ENCODE measurements at places on chromosomes 2 and 18.

DNA sequence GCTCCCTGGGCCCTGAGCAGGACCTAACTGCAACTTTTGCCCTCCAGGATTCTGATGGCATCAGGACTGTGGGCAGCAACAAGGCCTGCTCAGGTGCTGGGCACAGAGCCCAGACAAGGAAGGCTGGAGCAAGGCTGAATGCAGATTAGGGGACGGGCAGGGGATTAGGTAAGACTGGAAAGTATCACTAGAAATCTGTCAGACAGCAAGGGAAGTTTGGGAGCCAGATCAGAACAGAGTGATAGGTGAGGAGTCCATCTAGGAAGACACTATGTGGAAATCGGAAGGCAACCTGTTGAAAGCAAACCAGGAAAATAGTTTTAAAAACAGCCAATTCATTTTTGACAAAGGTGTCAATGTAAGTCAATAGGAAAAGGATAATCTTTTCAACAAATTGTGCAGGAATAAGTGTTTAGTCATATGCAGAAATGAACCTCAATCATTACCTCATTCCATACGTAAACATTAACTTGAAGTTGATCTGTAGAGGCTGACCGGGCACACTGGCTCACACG is 56.4 kb upstream of the STPG4 start:
- DNase-seq = no peak

DNA sequence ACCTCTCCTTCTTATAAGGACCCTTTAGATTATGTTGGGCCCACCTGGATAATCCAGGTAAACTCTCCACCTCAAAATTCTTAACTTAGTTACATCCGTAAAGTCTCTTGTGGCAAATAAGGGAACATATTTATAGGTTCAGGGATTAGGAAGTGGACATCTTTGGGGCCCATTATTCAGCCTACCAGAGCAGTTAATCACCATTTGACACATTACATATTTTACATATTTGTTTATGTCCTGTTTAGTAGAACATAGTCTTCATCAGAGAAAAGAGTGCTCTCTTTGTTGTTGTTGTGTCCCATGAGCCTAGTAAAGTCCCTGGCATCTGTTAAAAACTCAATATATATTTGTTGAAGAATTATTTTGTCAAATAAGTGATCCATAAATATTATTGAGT is 134.0 kb upstream of the SPATS2L start:
- DNase-seq = no peak

- no peak for DNase-seq
Observed at GRCh38 chr2:44950646-44951045, 9.1 kb downstream of the SIX3 start.

GRCh38 chr2:74444498-74445318 is 3.0 kb upstream of the RTKN start:
- no peak for DNase-seq

DNA sequence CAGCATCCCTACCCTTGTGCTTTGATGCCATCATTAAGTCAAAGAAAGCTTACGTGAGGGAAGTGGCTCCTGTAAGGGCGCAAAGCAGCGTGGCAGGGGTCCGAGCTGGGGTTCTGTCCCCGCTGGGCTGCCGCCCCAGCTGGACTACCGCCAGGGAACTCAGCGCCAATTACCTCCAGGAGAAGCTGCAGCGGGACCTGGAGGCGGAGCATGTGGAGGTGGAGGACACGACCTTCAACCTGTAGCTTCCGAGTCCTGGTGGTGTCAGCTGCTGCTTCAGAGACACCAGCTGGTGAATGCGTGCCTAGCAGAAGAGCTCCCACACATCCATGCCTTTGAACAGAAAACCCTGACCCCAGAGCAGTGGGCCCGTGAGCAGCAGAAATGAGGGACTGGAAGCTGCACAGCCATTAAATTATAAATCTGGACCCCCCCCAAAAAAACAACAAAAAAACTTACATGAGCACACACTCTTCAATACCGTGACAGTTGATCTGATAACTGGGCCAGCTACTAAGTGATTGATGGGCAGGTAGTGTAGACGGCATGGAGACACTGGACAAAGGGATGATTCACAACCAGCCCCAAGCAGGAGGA is 20.1 kb upstream of the YES1 start:
- no peak for DNase-seq

DNA sequence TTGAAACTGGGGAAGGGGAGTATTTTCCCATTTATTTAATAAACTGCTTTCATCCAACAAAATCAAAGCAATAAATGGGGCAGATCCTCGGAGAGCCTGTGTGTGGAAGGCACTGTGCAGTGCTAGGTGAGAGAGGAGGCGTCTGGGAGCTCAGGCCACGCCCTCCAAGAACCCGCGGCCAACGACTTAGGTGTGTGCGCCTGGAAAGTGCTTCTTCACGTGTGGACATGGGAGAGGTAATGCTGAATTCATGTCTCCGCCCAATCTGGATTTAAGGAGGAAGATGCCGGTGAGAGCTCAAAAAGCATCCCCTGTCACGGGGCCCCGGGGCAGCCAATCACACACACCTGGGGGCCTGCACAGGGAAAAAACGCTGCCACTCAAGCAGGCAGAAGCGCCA is 77.4 kb downstream of the HDAC4 start:
- no peak for DNase-seq

- DNase-seq = no peak
Observed at GRCh38 chr2:60557486-60557864, 4.0 kb upstream of the BCL11A start.

- no peak for DNase-seq
Observed at GRCh38 chr18:22981274-22982133, 48.4 kb downstream of the RBBP8 start.

DNA sequence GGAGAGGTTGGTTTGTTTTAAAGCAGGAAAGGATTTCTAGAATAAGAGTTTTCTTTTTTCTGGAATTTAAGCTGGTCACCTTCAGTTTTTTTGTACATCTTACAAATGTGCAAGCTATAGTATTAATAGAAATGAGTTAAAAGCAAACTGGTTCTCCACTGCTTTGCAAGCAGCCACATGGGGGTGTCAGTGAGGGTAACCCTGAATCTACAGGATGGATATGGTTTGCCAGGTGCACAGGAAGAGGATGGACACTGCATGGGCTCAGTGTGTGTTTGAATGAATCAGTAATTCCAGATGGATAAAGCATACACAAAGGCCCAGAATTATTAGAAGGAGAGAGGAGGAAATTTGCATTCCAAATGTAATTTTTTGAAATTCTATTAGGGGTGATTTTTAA is 89.0 kb downstream of the MAPRE2 start:
- DNase-seq = no peak

DNA sequence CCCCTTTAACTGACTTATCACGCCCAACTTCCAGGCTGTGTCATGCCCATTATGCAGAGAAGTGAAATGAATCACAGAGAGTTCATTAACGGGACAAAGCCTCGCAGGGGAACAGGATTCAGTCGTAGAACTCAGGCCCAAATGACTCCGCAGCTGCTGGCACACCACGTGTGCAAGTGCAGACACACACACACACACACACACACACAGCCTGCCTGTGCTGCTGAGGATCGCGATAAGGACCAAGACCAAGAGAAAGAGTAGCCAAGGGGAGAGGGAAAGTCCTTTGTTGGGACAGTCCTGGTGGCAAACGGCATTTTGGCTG is 90.0 kb upstream of the TAF1B start:
- no peak for DNase-seq

GRCh38 chr2:150204451-150204850 is 283.0 kb downstream of the RND3 start:
- no peak for DNase-seq

- no peak for DNase-seq
Observed at GRCh38 chr2:63347361-63347760, 240.9 kb downstream of the WDPCP start.

GRCh38 chr2:43450617-43451016 is 145.2 kb downstream of the THADA start:
- DNase-seq = no peak

- DNase-seq = no peak
Observed at GRCh38 chr2:223711596-223712326, 109.6 kb upstream of the SCG2 start.

DNA sequence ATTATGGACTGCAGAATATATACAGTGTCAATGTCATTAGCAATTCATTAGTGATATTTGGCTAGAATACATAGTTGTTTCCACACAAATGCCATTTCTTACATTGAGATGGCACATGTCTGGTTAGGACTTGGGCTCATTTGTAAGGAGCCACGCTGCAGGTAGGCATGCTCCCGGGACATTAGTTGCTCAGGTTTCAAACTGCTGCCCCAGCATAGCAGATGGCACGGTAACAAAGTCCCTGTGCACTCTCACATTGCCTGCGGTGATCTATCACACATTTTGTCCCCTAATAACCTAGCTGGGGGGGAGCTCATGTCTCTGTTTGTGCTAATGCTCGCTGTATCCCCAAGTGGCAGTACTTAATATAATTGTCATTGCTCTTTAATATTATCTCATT is 185.1 kb downstream of the NEDD4L start:
- DNase-seq = no peak

DNA sequence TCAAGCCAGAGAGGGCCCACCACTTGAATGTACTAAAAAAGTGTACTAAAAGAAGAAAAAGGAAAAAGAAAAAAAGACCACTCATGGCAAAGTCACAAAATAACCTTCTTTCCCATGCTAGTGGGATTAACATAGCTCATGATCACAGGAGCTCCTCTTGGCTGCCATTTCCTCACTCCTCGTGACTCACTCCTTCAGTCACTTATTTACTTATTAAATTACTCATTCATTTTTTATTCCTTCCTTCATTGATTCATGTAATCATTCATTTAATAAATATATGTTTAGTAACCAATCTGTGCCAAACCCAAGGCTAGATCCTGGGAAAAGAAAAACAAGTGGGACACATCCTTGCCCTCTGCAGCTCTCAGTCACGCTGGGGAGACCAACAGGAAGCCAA is 300.5 kb downstream of the INSIG2 start:
- no peak for DNase-seq

DNA sequence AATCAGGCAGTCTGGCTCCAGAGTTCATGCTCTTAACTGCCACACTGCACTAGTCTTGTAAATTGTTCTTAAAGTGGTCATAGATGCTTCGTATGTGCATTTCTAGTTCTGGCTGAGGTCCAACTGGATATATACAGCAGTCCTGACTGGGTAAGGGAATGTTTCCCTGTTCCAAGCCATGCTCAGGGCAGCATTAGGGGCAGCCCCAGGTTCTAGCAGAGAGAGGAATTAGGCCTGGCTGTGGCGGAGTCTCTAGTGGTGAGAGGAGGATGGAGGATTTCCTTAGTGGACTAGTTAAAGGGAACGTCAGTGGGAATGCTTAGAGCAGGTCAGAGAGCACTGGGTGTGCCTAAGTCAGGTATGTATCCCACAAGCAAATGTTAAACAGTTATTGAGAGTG is 28.0 kb downstream of the UBE2E3 start:
- DNase-seq = no peak

GRCh38 chr2:12163866-12164265 is 417.4 kb downstream of the LPIN1 start:
- DNase-seq = no peak

- no peak for DNase-seq
Observed at GRCh38 chr18:67386032-67386431, 130.5 kb downstream of the DSEL start.

DNA sequence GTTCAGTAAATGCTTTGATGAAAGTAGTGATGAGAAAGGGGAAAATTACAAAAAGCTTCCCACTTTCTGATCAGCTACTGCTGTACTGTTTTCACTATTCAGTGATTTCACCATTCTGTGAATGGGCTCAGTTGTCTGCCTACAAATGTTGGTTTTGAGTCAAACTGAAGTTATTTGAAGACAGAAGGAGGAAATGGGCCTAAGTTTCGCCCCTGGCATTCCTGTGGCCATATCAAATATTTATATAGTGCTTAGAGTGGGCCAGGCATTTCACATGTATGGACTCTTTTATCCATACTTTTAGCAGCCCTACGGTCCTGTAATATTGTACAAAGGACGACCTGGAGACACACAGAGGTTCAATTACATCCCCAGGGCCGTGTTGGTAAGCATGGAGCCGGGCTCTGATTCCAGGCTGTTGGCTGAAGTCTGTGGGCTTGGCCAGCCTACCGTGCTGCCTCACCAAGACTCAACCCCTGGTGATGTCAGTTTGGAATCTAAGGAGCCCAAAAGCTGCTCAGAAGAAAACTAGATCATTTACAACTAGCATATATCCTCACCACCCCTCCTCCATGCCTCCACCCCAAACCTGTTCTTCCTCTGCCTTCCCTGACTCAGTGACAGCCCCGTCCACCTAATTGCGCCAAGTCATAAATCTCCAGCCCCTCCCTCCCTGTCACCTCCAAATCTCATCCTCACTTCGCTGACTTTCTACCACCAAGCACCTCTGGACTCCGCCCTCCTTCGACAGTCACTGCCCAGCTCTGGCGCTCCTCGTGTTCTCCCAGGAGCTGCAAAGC is 10.1 kb upstream of the GRHL1 start:
- DNase-seq = no peak

DNA sequence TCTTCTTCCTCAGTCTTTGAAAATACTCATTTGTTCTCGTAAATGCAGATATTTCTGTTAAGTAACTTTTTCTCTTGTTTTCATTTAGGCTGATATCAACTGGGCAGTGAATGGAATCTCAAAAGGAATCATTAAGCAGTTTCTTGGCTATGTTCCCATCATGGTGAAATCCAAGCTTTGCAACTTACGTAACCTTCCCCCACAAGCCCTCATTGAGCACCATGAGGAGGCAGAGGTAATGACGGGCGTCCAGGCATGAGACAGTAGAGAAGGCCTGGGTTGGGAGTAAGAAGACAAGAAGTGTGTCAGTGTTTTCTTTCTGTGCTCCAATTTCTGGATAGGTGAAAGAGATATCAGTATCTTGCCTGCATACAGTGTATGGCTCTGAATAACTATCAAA is 5.1 kb downstream of the POLR1B start:
- DNase-seq = no peak

- no peak for DNase-seq
Observed at GRCh38 chr18:37535968-37536367, 29.6 kb downstream of the CELF4 start.

DNA sequence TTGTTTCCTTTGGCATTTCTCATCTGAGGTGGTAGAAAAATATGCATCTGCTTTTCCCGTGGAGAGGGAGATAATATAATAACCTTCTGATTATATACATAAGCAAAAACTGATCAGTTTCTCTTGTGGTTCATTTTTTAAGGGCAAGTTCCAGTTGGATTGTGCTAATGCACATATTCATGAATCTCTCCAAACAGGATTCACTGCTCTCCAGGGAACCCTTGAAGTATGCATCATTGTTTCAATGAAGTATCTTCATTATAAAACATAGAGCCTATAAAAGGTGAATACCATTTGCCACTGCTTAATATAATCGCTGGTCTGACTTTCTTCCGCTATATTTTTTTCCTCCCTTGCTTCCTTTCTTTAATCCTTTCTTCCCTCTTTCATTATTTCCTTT is 384.7 kb downstream of the FIGN start:
- no peak for DNase-seq

Data from activated T-helper 1 cell treated with anti-CD3 and anti-CD28 coated beads, Interleukin-2, amount 50 U/mL, for 16 hours (primary cell).